Tibial nerve (tissue), 4 donors: ENCODE measurements at places on chromosomes 1 and 21.

DNA sequence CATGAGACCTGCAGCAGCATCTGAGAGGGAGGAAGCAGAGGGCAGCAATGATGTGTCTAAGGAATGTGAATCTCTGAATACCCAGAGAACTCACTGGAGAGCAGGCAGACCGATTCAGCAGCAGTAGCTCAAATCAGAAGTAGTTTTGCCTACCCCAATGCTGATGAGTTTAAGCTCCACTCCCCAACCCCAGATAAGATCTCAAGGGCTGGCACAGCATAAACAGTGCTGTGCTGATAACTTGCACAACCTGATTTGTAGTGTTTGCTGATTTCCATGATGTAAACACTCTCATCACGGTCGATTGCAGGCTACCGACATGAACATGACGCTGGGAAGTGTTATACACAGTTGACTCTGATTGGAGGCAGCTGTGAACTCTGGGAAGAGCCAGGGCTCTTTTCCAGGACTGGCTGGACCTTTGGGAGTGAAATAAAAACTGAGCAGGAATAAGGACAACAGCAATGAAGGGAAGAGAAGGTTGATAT lies 11.2 kb upstream of the HMGCS2 start:
- DNase-seq, result no peak

GRCh38 chr21:40618191-40618973 lies 228.6 kb downstream of the DSCAM start:
- no peak for DNase-seq

- DNase-seq, result peak; percentile 46
Measured at GRCh38 chr1:29282924-29283803, 46.8 kb downstream of the PTPRU start.

GRCh38 chr1:151641229-151641628 lies 29.4 kb downstream of the SNX27 start:
- DNase-seq, result no peak

GRCh38 chr1:1175221-1176062 lies 1.8 kb downstream of the TTLL10 start:
- no peak for DNase-seq

GRCh38 chr1:173084292-173084691 lies 33.6 kb upstream of the TNFSF18 start:
- no peak for DNase-seq

- no peak for DNase-seq
Measured at GRCh38 chr1:211132721-211133392, 1.1 kb downstream of the KCNH1 start.
